ENCODE measurements at places on chromosomes 7 and 10.
A peak's percentile ranks its signal among the peaks of the same experiment; 100 is the strongest.

DNA sequence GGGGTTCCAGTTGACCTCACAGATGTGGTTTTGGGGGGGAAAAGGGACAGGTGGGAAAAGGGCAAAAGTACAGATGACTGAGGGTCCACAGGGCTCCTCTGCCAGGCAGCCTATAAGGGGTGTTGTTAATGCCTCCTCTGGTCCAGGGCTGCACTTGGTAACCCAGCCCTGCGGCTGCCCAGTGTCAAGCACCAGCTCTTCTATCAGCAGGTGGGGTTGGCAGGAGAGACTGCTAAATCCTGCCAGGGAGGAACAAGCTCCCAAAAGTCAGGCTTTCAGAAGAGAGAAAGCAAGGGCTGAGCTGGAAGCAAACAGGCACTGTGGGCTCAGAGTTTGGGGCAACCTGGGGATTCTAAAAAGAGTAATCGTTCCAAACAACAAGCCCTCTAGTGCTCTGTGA, 39.1 kb downstream of the LRRC20 start:
- DNase-seq, result no peak

DNA sequence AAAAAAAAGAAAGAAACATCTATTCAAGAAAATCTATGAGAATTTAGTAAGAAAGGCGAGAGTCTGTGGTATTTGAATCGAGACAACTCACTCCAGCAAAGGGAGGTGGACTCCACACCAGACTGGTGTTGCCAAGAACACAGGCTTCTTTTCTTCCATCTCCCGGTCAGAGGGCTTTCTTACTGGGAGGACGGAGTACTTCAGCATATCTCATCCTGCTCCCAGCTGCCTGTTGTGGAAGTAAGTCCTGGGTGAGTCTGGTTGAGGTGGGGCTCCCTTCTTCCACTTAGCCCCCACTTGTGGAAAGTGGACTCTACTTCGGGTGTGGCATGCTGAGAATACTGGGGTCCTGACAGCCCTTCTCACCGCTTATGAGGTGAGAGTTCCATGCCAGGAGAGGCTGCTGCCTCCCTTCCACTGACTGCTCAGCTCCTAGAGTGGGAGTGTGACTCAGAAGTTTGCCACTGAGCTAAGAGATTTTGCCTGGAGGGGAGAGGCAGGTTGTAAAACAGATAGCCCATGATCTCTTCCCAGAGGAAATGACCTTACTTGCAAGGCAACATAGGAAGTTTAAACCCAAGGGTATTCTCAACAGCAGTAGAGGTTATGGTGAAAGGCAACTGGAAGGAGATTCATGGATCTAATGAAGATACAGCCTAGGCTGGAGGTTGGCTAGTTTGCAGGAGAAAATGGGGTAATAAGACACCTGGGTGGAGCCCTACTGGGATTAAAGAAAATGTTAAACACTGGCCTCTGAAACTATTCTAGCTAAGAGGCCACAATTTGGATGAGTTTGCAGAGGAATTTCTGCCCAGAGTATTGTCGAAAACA, 3.5 kb upstream of the NACAD start:
- DNase-seq, result no peak

- DNase-seq, result no peak
These were observed 9.5 kb downstream of the PNLIPRP3 start for GRCh38 chr10:116437076-116437692.

DNA sequence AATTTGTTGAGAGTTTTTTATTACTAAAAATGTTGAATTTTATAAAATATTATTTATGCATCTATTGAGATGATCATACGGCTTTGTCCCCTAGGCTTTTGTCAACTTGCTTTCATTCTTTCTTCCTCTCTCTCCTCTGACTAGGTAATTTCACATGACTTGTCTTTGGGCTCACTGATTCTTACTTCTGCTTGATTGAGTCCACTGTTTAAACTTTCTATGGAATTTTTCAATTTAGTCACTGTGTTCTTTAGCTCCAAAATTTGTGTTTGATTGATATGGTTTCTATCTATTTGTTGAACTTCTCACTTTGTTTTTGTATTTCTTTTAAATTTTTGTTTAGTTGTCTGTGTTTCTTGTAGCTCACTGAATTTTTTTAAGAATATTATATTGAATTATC, 65.9 kb upstream of the PTPRZ1 start:
- no peak for DNase-seq

DNA sequence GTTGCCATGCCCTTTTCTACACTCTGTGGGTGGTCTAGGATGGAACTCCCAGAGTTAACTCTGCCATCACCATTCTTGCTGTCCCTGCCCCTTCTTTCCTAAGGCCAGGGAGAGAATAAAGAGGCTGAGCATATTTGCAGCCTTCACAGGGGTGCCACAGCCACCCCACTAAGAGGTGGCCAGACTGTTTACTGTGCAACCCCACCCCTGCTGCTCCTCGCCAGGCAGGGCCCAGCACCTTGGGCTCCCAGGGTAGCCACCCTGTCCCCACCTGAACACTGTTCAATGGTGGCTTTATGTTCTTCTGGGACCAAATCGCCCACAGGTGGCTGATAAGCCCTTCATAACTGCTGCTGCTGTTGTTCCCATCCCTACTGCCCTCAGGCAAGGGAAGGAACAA, 198.9 kb downstream of the SNX13 start:
- DNase-seq, result no peak

- no peak for DNase-seq
These were observed 29.0 kb downstream of the PRPF18 start for GRCh38 chr10:13615650-13616300.

DNA sequence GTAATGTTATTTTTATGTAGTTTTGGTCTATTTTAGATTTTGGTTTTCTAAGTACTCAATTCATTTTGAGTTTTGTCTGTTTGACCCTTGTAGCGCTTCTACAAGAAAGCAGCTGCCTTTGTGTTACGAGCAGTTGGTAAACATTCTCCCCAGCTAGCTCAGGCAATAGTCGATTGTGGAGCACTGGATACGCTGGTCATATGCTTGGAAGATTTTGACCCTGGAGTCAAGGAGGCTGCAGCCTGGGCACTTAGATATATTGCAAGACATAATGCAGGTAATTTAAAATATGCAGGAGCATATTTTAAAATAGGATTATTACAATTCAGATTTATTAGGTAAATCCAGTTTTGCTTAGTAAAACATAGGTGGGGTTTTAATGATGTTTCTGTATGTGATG, 23.1 kb downstream of the SPAG6 start:
- no peak for DNase-seq

- DNase-seq, result no peak
These were observed 8.2 kb upstream of the FAM3C start for GRCh38 chr7:121404348-121404747.

GRCh38 chr7:47389923-47390630, 191.8 kb downstream of the TNS3 start:
- no peak for DNase-seq

DNA sequence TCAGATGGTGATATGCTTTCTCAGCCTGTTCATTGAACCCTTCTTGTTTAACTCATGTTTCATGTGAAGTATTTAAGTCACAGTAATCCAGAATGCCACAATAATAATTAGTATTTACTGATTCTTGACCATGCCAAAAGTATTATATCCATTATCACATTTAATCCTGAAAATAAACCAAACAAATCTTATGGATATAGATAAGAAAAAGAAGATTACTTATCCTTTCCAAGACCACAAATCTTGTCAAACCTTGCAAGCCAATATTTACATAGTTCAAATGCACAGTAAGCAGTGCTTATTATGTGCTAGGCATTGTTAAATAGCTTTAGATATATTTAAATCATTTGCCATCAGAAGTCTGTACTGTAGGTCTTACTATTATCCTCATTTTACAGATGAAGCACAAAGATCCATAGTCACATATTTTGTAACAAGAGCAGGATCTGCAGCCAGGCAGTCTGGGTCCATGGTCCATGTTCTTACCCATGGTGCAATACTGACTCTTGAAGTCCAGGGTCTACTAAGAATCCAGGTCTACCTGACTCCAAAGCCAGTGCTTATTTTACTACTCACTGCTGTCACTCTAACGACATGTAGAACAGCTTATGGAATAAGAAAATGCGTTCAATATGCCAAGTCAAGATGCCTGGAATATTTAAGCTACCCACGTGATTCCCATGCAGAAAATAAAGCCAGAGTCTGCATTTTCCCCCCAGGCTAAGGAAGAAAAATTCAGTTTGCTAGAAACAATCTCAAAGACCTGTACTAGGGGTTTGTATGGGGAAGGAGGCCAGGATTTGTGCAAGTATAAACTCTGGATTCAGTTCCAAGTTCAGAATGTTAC, 984.8 kb upstream of the LRRTM3 start:
- DNase-seq, result no peak

DNA sequence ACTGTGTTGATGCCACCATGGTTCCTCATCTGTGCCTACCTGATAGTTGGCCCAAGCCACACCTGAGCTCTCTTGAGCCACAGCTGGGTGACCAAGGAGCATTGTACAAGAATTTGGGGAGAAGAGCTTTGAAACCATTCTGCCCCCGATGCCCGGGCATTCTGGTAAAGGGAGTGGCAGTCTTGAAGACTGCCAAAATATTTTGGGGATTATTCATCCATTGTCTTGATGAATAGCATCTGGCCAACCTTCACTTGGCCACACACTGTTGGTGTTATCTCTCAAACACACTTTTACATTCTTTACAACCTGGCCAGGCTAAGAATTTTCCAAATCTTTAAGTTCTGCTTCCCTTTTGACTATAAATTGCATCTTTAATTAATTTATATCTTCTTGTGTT, 113.1 kb upstream of the PCBD1 start:
- DNase-seq, result no peak

- DNase-seq, result peak; percentile 19
These were observed 51.2 kb upstream of the CAMK2B start for GRCh38 chr7:44376429-44377133.

DNA sequence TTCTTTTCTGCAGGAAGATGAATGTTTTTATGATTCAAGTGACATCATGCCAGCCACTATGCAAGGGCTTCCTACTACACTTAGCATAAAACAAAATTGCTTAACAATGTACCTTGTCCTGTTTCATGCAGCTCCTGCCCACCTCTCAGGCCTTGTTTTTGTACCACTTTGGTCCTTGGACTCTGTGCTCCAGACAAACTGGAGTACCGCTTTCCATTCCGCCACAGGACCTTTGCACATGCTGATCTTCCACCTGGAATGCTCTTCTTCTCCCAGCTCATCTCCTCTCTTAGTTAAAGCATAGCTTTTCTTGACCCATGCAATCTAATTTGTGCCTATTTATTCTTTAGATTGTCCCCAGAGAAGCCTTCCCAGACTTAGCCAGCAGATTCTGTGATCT, 77.5 kb upstream of the STK17A start:
- no peak for DNase-seq

DNA sequence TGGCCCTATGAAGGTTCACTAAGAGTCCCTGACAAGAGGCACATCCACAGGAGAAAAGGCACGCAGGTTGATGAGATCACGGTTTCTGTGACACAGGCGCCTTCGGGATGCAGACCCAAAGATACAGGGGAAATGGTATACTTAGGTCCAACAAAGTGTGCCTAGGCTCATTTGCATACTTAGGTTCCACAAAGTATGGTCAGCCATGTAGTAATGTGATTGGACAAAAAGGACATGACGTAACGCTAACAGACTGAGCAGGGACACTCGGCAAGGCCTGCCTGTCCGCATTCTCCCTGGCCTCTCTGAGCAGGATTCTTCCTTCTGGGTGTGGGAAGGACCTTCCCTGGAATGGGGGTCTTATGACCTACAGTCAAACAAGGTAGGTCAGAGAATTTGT, 190.6 kb downstream of the CELF2 start:
- no peak for DNase-seq

GRCh38 chr7:70523249-70523988, 608.5 kb upstream of the GALNT17 start:
- DNase-seq, result no peak

DNA sequence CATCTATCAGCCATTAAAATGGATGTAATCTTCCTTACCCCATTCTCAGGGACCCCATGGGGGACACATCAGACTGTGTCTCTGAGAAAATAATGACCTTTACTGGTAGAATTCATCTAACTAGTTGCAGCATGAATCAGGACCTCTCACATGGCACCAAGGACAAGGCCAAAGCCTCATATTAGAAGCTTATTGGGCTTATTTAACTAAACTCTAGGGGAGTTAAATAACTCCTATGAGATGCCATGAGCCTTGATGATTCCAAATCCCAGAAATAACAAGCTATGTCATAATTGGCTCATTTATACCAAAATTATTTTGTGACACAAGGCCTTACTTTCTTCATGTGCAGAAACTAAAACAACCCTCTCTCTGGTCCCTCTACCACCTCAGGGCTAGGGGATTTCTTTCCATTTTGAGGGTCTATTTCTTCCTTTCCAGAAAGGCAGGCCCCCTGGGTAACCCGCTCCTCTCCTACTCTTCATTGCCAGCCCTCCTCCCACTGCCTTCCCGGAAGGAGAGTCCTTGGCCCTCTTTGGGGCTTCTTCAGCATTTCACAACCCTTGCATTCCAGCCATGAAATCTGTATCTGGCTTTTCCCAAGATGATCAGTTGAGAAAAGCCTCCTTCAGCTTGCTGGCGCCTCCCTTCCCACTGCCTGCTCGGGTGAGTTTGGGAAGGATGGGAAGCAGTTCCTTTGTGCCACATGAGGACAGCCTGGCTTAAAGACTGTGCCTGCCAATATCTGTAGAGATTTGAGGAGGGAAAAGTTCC, 41.8 kb upstream of the TRIM8 start:
- no peak for DNase-seq

- DNase-seq, result no peak
These were observed 61.7 kb downstream of the PROSER2 start for GRCh38 chr10:11884706-11885423.

DNA sequence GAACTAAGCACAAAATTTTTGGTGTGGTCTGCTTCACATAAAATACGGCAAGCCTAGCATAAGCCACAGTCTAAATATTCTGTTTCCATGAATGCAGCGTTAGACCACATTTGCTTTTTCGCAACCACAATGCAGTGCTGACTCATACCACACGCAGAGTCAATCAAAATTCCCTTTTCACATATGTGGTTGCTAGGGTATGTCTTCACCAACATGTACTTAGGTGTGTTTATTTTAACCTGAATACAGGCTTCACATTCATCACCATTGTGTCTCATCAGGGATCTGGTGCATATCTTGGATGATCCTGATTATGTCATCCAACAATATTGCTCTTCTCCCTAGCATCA, 90.8 kb downstream of the CHN2 start:
- no peak for DNase-seq

GRCh38 chr10:61621605-61622051, 41.1 kb upstream of the CABCOCO1 start:
- DNase-seq, result no peak

DNA sequence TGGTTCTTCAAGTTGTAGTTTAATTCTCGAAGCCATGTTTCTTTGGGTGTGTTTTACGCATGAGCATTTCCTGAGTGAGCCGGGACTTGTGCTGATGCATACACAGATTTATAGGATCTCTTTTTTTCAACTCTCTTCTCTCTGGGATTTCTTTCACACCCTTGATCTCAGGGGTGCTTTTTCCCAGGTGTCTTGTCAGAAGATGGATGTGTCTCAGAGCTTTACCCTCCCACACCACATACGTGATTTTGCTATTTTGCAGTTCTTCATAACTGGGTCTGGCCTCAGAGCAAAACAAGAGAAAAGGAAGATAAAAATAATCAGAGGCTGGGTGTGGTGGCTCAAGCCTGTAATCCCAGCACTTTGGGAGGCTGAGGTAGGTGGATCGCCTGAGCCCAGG, 177.0 kb downstream of the CAMK1D start:
- DNase-seq, result no peak
